Germinal center (tissue), 1 donor: ENCODE measurements at places on chromosomes 16 and 17.

- DNase-seq = no peak
Measured at GRCh38 chr16:410516-411178, 9.0 kb downstream of the DECR2 start.

GRCh38 chr16:1959269-1960039, at the start of gene NDUFB10:
NDUFB10 (plus strand) TSS chr16:1959538; CDS start chr16:1959625, 87 bp downstream.
- peak; percentile 87 for DNase-seq

DNA sequence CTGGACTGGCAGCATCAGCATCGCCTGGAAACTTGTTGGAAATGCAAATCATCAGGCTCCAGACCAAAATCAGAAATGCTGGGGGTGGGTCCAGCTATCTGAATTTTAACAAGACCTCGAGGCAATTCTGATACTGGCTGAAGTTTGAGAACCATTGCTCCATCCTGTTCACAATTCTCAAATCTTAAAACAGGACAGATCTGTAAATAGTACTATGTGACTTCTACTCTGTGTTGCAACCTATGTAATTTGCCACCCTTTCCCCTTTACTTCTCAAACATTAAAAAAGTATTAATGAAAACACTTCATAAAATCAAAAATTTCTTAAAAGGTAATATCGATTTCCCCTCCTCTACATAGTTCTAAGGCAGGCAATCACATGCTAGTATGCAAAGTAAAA, 28.5 kb downstream of the CACNG1 start:
- no peak for DNase-seq

GRCh38 chr17:63646488-63646806, 24.2 kb downstream of the MAP3K3 start:
- peak; percentile 44 for DNase-seq
